G401 (cell line): ENCODE measurements at places on chromosomes 6 and 20. TPM values are rescaled to one million over a fixed set of nuclear protein-coding genes. Genes with fewer than 3 reads are reported as not detected.
A peak's percentile ranks its signal among the peaks of the same experiment; 100 is the strongest.

- no peak for DNase-seq
Measured at GRCh38 chr20:53238121-53238660, 266.0 kb downstream of the TSHZ2 start.

DNA sequence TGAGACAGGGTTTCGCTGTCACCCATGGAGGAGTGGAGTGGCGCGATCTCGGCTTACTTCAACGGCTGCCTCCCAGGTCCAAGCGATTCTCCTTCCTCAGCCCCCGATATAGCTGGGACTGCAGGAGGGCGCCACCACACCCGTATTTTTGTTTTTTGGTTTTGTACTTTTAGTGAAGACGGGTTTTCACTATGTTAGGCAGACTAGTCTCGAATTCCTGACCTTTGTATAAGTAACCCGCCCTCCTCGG is 115.4 kb upstream of the BTN3A2 start:
- DNase-seq: peak; percentile 76

DNA sequence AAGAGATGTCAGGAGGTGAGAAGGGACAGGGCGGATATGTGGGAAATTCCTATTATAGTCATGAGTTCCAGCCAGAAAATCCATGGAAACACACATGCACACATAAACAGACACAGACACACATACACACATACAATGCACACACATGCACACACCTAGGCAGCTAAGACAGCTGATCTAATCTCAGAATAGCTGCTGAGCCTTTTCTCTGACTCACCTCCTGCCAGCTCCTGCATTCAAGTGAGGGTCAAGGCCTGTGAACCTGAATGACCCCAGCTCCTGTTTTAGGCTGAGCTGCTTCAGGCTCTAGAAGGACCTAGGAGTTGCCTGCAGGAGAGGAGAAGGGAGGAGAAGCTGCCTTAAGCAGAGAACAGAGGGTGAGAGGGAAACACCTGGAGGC is 21.6 kb upstream of the RAET1L start:
- DNase-seq: no peak

DNA sequence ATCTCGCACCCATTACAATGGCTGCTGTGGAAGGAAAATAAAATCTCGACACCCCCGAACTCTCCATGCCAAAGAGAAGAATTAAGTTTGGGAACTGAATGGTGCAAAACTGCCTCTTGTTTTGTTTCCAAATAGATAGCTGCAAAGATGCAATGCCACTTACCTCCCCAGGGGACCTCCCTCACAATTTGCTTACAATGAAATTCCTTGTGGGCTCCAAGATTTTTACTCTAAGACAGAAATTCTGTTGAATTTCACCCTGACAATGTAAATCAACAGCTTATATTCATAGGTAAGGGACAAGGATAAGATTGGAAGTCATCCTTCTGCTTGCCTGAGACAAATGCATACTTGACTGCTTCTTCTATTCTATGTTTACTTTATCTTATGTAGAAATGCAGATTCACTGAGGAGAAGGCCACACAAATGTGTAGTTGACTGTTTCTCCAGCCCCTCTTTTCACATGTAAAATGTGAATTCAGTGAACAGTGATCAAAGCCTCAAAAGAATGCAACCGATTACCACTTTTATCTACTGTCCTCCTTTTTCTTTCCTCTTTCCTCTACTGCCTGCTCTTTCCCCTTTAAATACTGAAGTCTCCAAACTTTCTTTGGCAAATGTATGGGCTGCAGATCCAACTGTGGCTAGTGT is 36.6 kb downstream of the ADGRF4 start:
- DNase-seq: no peak

GRCh38 chr20:45149062-45149461 is 24.8 kb upstream of the WFDC12 start:
- no peak for DNase-seq

DNA sequence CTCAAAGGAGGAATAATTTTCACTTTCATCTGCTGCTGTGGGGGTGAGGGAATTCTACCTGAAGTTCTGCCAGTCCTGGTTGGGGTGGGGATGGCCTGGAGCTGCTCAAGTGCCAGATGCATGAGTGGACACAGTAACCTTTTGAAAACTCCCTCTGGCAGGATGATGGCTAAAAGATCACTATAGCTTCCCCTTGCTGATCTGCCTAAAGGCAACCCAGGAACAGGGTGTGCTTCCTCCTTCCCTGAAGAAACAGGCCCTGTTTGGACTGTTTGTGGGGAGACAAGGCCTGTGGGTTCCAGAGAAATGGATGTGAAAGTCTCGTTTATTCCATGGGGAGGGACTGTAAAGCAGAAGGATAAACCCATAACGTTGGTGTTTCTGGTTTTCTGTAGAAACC is 176.9 kb downstream of the DTNBP1 start:
- DNase-seq: no peak

DNA sequence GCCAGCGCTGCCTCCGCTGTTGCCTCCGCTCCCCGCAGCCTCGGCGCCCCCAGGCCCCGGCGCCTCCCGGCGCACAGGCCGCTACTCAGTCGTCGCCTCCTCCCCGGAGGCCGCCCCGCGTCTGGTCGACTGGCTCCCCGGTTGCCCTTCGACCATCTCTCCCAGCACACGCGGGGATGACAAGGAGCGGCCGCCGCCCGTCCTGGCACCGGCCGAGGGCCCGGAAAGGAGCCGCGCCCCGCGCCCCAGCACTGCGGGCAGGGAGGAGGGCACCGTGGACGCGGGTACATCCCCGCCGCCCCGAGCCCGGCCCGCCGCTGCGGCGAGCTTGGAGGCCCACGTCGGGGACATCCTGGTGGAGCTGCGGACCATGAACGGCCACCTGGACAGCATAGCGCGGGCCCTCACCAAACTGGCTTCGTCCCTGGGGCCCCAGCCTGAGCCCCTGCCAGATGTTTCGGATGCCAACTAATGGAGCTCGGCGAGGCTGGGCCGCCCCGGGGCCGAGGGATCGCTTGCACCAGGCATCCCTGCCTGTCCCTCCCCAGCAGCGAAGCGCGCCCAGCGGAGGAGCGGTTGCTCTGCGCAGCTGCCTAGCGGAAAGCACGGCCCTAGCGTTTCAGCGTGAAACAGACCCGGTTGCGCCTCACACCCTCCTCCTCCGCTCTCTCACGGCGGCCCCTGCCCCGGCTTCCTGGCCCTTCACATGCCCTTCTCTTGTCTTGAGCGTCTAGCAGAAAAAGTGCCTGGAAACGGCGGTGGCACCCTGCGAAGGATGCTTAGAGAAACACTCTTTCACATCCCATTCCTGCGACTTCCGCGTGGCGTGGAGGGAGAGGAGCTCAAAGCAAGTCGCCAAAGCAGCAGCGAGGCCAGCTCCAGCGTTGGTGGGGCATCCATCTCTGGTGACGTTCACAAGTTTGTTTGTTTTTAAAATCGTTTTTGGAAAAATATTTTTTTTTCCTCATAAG is 285.8 kb upstream of the SUPT3H start:
- no peak for DNase-seq

DNA sequence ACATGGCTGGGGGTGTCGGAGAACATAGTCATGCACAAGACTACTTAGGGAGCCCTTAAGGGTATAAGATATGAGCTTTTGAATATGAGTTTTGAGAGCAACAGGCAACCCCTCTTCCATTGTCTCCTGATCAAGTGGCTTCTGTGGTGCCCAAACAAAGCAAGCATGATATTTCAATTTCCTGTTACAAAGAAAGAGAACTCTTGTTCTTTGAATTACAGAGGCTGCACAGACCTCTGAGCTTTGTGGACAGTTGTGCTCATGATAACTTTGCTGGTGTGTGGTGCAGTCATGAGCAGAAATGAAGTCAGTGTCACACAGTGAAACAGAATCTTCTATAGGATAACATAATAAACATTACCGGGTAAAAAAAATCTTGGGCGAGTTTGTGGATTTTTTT is 66.8 kb upstream of the THEMIS start:
- no peak for DNase-seq

GRCh38 chr6:128259730-128260685 is 260.4 kb downstream of the PTPRK start:
- DNase-seq: no peak

DNA sequence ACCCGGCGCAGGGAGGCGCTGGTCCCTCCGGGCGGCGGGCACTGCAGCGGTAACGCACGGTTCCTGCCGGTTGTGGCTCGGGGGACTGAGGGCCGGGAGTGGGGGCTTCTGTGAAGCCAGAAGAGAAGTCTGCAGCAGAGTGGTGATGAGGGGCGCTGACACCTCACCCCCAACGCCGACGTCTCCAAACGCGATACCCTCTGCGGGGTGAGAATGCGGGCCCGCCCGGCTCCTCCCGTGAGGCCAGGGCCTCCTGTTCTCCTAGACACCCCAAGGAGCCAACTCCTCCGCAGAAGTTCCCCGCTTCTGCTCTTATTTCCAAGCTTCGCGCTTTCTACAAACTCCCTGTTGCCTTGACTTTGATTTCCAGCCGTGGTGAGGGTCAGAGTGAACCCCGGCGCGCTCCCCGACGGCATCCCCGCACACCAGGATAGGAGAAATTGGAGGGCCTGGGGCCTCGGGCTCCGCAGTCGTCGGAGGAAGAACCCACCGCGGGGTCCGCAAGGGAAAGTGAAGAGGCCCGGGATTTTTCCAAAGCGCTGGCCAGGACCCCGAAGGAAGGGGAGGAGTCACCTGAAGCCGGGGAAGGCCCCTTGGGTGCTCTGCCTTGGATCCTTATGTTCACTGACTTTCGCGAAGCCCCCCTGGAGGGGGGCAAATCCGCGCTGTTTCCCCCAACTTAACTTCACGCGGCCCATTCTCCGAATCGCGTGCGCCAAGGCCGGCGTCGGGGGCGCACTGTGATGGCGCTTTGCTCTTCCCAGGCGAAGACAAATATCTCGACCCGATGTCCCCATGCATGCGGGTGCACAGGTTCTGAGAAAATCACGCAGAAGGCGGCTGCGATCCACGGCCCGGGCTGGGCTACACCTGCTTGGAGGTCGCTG is 3.1 kb upstream of the INSM1 start:
- no peak for DNase-seq

DNA sequence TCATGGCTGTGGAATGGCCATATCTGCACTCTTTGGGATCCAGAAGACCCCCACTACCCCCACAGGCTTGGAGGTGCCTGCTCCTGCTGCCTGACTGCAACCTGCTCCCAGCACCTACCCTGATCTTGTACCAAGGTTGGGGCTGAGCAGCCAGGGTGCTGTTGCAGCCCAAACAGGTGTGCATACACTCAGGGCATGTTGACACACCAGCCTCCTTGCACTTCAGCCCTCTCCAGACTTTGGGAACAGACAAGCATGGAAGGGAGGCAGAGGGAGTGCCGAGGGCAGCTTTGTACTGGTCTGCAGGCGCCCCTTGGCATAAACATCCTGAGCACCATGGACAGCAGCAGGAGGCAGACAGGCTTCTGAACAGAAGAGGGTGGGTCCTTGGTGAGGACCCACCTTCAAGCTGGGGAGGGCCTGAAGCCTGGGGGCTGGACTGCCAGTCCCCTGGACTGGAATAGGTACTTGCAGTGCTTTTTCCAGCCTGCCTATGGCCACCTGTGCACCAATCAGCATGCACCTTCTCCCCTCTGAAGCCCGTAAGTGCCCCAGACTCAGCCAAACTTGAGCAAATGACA is 1675.8 kb downstream of the HACE1 start:
- DNase-seq: no peak

GRCh38 chr20:12775041-12775440 is 233.7 kb upstream of the SPTLC3 start:
- no peak for DNase-seq

GRCh38 chr6:4673861-4674260 is 102.3 kb upstream of the CDYL start:
- DNase-seq: no peak

- DNase-seq: no peak
Measured at GRCh38 chr20:60053818-60054190, 95.6 kb downstream of the CDH26 start.

DNA sequence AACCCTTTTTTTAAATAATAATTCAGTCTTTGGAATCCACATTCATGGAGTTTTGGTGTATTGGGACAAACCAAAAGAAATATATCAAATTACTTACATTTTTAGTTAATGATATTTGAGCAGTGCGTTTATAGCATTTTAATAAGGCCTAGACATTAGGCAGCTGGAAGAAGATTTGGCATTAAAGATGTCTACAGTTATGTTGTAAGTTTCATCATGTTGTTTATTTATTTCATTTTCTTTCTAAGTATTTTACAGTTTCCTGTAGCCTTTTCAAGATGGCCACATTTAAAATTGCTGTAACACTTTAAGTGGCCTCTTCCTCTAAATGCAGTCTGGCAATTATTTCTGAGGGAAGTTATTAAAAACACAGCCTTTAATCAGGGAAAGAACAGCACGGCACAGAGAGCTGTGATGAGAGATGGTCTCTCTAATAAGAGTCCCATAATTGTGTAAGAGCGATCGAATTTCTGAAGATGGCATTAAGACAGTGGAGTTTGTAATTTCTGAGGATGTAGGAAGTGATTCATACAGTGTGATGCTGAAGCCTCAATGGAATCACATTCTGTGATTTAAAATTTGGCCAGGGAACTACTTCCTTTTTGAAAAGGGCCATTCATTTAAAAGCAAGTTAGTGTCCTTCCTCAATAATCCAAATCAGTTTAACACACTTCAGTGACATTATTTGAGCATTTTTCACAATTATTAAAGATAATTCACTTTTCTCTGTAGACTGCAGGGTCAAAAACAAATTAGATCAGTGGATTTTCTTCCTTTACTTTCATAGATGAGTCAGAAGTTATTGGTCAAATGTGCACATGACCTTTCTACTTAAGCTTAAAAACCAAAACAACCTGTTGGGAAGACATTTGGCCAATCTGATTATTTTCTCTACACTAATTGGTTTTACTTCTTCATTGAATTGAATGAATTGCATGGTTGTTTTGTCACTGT is 52.4 kb upstream of the EDN3 start:
- DNase-seq: no peak

GRCh38 chr20:19888269-19888671 is 128.9 kb upstream of the NAA20 start:
- peak; percentile 3 for DNase-seq

- no peak for DNase-seq
Measured at GRCh38 chr20:22438346-22438745, 146.0 kb downstream of the FOXA2 start.

LAMA4 gene
- total RNA-seq: 2.3 and 2.6 TPM in 2 replicates

STX11 gene
- 0.07 TPM in 1 of 2 replicates, not detected in the other for total RNA-seq

MUC21 gene
- not detected in 2 replicates for total RNA-seq

RWDD2A gene
- 3.9 and 5.5 TPM in 2 replicates for total RNA-seq

PRR18 gene
- total RNA-seq: not detected in 2 replicates

ETV7 gene
- 1.7 and 2.7 TPM in 2 replicates for total RNA-seq

GJA10 gene
- not detected in 2 replicates for total RNA-seq

SMOC2 gene
- total RNA-seq: 0.20 and 1.1 TPM in 2 replicates
